ENCODE measurements at places on chromosomes 7 and 10.
A peak's percentile ranks its signal among the peaks of the same experiment; 100 is the strongest.

- no peak for DNase-seq
Observed at GRCh38 chr10:120572307-120572706, 115.3 kb downstream of the PLPP4 start.

- no peak for DNase-seq
Observed at GRCh38 chr10:35211390-35211789, 84.7 kb downstream of the CREM start.

GRCh38 chr10:103839872-103840739 lies 15.3 kb downstream of the SH3PXD2A start:
- no peak for DNase-seq

DNA sequence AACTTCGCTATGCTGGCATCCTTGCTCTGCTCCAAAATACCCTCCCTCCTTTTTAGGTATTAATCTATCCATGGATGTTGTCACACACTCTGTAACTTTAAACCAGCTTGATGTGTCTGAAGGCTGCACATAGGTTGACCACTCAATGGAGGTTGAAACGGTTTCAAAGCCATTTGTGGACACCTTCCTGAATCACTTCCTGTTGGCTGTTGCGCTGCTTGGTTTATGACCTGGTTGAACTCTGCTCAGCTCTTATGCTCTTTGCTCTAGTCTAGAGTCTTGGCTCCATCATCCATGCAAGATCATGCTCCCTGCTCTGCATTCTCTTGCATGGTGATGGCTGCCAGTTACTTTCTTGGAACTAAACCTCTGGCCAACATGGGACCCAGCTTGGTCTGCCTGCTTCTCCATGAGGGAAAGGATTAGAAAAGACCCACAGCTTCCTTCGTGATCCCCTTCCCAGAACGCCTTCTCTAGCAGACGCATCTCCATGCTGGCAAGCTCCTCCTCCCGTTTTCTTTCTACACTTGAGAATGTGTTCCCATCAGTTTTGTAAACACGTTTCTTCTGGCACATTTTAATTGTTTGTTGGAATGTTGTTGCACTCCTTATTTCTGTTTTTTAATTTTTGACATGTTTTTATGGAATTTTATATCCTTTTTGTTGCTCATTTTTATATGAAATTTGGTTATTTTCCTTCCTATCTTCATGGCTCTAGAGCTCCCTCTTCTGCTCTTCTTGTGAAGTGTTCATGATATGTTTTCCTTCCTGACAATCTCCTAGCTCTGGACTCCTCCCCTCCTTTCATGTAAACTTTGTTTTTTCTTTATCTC lies 149.8 kb downstream of the XPNPEP1 start:
- peak; percentile 23 for DNase-seq

- DNase-seq: no peak
Observed at GRCh38 chr10:344582-345200, 209.4 kb downstream of the ZMYND11 start.

GRCh38 chr10:114706458-114707055 lies 48.5 kb upstream of the ABLIM1 start:
- no peak for DNase-seq

DNA sequence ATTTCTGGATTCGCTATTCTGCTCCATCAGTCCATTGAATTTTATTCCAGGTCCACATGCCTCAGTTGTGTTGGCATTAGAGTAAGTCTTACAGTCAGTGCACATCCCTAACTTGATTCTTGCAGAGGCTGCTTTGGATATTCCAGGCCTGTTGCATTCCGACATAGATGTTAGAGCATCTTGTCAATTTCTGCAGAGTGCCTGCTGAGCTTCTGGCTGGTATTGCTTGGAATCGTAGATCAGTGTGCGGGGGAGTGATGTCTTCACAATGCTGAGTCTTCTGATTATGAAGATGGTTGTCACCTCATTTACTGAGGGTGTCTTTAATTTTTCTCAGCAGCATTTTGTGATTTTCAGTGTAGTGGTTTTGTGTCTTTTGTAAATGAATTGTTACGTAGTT lies 45.2 kb downstream of the INPP5A start:
- DNase-seq: no peak

DNA sequence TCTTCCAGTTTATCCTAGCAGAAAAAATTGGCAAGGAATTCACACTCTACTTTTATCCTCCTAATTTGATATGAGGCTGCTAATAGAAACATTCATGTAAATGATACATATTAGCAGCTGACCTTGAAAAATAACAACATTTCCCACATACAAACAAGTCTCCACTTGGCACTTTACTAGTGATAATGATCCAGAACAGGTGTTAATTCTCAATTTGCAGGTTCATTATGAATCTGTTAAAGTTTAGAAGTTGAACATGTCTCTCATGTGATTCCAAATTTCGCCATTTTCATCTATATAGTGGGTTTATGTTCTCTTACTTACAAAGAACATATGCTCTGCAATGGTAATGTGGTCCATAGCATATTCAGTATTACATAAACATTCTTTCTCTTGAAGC lies 1396.8 kb upstream of the LRRTM3 start:
- no peak for DNase-seq

DNA sequence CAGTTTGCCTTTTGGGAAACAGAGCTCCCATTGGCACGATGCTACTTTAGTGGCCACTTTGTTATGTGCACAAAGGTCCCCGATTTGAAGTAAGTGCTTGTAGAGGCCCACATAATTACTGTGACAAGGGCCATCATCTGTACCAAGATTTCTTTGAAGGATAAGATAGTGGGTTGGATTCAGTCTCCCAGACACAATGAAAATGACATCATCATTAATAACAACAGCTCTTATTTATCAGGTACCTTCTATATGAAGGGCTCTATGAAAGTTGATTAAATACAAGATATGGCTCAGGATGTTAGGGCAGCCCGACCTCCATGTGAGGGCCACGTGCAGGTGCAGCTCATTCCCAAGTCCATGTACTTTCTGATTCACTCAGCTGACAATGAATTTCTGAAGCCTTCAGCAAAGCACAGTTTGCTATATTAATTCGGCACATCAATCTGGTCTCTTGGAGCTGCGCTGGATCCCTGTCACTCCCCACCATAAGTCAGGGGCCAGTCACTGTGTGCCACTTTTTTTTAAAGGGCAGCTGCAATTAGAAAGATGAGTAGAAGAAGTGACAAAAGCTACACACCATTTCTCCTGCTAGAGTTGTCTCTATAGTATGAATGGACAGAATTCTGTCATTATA lies 140.3 kb downstream of the ABCA13 start:
- DNase-seq: no peak

GRCh38 chr7:1531263-1531978 lies 919 bp downstream of the MAFK start:
- DNase-seq: no peak

GRCh38 chr7:90677486-90678404 lies 81.6 kb downstream of the CDK14 start:
- DNase-seq: no peak

DNA sequence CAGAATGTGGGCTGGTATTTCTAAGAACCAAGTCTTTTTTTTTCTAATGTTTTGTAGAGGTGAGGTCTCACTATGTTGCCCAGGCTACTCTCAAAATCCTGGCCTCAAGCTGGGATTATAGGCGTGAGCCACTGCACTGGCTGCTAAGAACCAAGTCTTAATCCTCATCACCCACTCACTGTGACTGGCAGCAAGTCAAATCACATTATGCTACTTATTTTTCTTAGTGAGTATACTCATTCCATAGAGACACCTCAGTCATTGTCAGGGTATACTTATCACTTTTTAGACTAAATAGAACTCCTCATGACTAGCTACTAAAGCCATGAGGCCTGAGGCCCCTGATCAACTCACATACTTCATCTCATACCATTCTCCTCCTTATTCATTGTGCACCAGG lies 116.1 kb downstream of the STRA8 start:
- DNase-seq: no peak

DNA sequence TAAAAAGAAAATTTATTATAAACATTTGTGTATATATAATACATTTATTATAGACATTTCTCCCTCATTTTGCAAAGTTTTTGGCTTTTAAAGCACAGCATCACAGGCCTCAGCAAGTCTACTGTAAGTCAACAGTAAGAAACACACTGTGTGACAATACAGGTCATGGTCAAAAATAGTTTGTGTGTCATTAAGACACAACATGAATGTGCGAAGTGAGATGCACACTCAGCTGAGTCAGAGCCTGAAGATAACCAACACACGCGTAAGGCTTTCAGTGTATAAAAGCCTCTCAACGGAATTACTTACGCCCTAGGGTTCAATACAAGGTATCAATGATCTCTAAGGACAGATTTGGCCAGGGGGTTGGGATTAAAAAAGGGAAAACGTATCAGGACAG lies 157.6 kb downstream of the PIP4K2A start:
- no peak for DNase-seq

- no peak for DNase-seq
Observed at GRCh38 chr7:116776610-116777289, 85.6 kb upstream of the CAPZA2 start.

GRCh38 chr7:45971661-45972175 lies 50.6 kb upstream of the IGFBP3 start:
- no peak for DNase-seq

DNA sequence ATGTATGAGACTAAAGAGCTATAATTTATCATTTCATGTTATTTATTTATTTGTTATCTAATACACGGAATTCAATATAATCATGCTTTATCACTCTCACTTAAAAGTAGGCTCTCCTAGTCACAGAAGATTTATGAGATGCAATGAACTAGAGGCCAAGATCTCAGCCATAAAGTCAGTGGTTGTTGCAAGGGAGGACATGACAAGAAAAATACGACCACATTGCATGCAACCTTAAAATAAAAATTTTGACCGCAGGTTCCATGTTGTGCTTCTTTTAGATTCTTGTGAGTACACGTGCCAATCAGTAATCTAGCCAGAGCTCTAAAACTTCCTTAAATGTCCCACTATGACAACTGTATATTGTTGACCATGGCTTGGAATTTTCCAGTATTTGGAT lies 75.9 kb upstream of the SP8 start:
- DNase-seq: no peak

DNA sequence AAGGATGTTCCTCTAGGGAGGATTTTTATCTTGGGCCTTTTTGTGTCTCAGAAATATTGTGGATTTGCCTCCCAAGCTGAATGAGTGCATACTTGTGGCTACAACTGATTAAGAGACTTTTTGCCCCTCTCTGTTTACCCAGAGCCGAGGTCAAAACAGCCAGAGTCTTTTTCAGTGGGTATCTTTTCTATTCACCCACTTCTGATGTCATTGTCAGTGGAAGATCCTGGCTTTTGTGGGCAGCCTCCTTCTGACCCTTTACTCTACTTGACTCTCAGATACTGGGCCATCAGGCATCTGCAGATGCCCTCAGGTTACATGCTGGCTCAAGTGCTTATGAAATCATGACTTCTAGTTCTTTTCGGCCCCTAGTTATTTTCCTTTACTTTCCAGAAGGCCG lies 19.6 kb upstream of the PIP4K2A start:
- no peak for DNase-seq

DNA sequence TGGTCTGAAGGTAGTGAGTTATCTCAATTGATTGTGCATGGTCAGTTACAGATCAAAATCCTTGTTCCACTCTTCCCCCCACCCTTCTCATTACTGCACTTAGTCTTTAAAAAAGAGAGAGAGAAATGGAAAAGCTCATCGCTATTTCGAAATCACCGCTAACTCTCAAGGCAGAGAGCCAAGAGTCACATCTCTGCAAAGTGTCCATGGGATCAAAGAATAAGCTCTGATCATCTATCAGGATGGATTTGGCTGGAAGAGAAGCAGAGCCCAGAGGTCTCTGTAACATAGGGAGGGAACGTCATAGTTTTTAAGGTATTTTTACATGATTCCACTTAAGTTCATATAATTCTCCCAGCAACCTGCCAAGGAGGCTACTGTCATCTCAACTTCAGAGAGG lies 30.0 kb upstream of the MYH16 start:
- no peak for DNase-seq

DNA sequence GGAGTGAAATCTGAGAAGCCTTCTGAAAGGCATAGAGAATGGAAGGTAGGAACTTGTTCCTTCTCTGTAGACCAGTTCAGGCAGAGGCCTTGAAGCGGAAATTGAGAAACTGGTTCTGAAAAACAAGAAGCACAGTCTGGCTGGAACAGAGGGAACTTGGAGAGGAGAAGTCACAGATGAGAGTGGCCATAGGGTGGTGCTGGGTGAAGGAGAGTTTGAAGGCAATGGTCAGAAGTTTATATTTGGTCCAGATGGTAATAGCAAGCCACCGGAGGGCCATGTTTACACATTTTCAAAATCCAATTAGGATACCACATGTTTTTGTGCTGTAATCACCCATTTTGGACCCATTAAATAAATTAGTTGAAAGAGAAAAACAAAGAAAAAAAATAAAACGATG lies 692.5 kb downstream of the INHBA start:
- DNase-seq: no peak

DNA sequence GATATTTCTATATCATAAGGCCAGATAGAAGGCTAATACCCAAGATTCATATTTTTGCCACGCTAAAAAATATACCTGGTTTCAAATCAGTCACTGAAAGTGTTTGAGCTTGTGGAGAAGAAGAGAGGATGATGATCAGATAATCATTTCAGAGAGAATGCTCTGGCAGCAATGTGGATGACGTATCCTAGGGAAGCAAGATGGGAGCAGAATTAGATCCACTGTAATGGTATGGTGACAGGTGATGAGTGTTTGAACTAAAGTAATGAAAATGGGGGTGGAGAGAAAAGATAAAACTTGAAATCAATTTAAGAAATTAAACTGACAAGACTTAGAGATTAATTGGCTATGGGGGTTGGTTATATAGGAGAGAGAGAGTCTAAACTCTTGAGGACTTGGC lies 42.7 kb upstream of the TMEM196 start:
- DNase-seq: no peak

DNA sequence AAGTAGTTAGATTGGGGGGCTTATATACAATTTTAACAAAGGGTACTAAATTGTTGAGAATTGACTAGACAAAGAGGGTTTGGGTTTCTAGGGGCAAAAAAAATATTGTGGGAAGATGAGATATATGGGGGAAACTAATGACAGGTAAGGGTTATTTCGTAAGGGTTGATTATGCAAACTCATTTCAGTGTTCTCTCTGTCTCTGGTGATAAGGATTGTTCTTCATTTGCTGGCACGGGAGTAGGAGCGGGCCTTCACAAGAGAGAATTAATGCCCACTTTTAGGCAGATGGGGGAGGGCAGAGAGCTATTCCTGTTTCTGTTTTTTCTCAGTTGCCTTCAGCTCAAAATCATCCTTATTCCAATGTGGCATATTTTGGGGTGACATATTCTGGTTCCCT lies 258.4 kb downstream of the EXOC4 start:
- no peak for DNase-seq

- no peak for DNase-seq
Observed at GRCh38 chr7:92699560-92699959, 109.4 kb upstream of the FAM133B start.
